MCF 10A (cell line): ENCODE measurements at places on chromosomes 3 and 15.

DNA sequence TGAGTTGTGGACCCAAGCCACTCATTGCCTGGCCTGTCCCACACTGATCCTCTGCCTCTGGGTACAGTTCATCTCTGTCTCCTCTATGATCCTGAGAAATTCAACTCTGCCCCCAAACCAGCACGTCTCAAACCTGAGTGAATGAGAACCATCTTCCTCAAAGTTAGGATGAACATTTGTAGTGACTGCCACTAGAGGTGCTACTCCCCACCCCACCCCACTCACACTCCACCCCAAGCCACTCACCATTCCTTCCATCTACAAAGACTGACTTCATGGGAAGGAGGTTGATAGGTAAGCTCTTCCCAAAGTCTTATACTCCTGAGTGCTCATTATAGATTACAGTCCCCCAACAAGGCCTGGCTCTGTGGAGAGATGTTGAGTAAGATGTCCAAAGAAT, 43.8 kb downstream of the NEK10 start:
- no peak for DNase-seq

DNA sequence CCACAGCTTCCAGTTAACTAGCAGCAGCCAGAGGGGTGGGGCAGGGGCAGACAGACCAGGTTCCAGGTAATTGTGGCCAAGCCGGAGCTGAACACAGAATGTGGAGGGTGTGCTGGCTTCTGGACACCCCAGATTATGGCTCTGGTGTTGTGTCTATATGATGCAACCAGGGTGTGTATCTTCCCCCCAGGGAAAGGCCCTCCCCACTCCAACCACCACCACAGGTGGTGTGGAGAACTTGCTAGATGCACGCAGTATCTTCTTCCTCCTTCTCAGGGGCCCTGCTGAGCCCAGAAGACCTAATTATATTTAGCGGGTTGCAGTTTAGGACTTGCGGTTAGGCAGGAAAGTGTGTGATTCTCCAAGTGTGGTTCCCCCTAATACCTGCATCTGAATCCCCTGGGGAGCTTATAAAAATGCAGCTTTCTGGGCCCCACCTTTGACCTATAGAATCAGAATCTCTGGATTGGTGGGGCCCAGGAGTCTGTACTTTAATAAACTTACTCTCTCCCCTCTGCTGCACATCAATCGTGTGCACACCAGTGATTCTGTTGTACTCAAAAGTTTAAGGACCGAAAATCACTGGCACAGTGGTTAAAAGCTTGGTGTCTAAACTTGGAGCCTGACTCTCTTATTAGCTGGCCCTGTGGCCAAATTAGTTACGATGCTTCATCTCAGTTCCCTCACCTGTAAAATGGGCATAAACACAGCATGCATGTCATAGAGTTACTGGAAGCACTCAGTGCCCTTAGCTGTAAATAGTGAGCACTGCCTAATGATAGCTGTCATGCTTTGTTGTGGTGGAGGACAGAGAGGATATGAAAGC, 379.1 kb upstream of the PROK2 start:
- DNase-seq: no peak

GRCh38 chr3:36428445-36428844, 48.1 kb downstream of the STAC start:
- DNase-seq: no peak

DNA sequence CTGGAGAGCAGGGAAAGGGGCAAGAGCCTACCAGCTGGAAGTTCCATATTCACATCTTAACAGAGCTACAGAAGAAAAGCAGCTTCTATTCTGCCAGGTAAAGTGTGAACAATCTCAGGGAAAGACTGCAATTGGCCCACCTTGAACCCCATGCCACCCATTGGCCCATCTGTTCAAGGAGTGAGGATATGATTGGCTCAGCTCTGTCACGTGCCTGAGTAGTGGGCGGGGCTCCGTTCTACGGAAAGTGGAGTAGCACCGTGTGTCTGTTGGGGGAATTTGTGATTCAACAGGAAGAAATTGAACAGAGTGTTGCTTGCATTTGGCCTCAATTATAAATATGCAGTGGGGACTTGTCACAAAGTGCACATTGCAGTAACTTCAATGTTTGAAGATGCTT, 81.8 kb downstream of the MINAR1 start:
- DNase-seq: no peak

DNA sequence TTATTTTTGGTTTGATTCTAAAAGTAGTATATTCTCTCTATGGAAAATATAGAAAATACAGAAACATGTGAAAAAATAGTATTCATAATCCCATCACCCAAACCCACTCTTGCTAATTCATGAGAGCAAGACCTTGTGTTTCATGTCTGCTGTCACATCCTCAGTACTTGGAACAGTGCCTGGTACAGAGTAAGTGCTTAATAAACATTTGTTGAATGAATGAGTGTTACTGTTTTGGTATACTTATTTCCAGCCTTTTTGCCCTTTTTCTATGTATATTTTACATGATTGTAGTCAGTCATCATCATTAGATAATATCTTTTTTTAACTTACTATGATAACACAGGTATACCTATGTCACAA, 59.3 kb downstream of the IL16 start:
- DNase-seq: no peak

DNA sequence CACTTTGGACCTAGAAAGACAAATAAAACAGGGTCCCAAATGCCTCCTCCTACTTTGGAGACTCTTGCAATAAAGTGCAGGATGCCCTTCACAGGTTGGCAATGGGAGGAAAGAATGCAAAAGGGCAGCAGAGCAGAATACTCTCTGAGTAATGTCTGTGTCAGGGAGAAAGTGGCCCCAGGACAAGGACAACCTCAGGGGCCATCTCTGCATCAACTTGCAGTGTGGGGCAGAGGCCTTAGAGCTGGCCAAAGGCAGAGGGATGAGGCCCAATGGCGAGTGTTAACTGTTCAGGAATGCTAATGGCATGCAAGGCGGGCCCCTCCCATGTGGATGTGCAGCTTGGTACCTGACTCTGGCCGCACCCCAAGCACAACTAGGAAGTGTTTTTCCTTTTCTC, 8.4 kb downstream of the UPK1B start:
- DNase-seq: peak; percentile 38

GRCh38 chr3:110568246-110568645, 503.4 kb upstream of the NECTIN3 start:
- peak; percentile 77 for DNase-seq

DNA sequence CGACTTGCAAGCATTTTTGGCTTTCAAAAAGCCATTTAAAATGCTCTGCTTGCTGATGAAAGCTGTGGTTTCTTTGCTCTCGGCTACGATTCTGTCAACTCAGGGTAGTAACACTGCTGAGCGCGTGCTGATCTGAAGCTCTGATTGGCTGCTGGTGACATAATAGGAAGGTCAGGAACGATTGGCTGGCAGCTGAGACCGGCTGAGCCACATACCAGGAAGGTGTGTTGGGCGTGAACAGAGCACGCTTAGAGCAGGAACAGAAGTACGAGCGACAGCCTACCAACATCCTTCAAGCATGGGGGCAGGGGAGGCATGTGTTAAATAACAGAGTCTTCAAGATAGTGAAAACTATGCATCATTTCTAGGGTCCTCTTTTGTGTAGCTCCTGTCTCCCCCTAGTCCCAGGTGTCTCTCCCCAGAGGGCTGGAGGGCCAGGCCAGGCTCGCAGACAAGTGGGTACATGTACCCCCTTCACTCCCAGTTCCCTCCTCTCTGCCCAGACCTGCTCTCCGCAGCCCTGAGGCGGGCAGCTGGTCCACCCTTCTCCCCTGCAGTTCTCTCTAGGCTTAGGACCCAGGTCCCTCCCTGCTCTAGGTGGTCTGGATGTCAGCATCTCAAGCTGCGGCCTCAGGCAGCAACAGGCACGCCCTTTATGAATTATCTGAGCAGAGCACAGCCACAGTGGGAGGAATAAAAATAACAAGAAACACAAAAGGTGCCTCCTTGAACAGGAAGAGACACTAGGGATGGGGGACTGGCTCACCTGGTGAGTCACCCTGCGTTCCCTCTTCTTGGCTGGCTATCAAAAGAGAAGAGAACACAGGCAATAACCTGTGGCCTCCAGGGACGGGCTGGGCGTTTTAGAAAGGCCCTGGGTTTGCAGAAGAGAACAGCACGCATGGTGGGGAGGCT, 76.0 kb downstream of the TAMM41 start:
- peak; percentile 94 for DNase-seq

- no peak for DNase-seq
Observed at GRCh38 chr3:107939691-107940442, 151.0 kb downstream of the CD47 start.

- DNase-seq: no peak
Observed at GRCh38 chr3:4008205-4008604, 209.0 kb downstream of the LRRN1 start.

- no peak for DNase-seq
Observed at GRCh38 chr15:39216816-39217215, 364.1 kb upstream of the THBS1 start.

GRCh38 chr3:56904552-56905215, 102.9 kb upstream of the ARHGEF3 start:
- DNase-seq: no peak

- no peak for DNase-seq
Observed at GRCh38 chr3:128914966-128915645, 35.7 kb downstream of the ACAD9 start.

DNA sequence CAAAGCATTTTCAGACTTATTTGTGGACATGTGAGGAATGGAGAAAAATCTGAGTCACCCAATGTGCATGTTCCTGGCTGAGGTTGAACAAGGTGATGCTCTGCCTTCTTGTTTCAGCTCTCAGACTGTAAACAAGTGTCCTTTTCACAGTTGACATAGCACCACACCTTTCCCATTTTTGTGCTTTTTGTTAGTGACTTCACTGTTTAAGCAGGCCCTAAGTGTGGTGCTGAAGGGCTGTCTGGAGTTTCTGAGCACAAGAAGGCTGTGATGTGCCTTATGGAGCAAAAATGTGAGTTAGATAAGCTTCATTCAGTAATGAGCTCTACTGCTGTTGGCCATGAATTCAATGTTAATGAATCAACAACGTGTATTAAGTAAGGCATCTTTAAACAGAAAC, 20.4 kb downstream of the ABI3BP start:
- no peak for DNase-seq

DNA sequence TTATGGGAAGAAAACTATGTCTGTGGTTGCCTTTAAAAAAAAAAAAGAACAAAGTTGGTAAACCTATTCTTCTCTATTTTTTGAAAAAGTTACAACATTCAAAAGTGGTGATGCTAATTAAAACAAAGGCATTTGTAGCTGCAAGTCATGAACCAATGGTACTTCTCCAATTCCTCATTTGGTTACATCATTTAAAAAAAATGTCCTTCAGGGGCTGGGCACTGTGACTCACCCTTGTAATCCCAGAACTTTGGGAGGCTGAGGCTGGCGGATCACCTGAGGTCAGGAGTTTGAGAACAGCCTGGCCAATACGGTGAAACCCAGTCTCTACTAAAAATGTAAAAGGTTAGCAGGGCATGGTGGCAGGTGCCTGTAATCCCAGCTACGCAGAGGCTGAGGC, 574.6 kb downstream of the VGLL3 start:
- peak; percentile 24 for DNase-seq

GRCh38 chr15:74252291-74252690, 16.2 kb downstream of the CCDC33 start:
- DNase-seq: no peak

- DNase-seq: no peak
Observed at GRCh38 chr3:73273341-73273740, 211.9 kb downstream of the EBLN2 start.

- DNase-seq: no peak
Observed at GRCh38 chr3:114623420-114624046, 329.7 kb downstream of the TIGIT start.

- no peak for DNase-seq
Observed at GRCh38 chr3:122102191-122102935, 47.2 kb downstream of the CD86 start.

GRCh38 chr3:178851564-178851963, 220.0 kb downstream of the ZMAT3 start:
- no peak for DNase-seq

- DNase-seq: peak; percentile 63
Observed at GRCh38 chr3:194133661-194134230, 2.2 kb upstream of the HES1 start.

DNA sequence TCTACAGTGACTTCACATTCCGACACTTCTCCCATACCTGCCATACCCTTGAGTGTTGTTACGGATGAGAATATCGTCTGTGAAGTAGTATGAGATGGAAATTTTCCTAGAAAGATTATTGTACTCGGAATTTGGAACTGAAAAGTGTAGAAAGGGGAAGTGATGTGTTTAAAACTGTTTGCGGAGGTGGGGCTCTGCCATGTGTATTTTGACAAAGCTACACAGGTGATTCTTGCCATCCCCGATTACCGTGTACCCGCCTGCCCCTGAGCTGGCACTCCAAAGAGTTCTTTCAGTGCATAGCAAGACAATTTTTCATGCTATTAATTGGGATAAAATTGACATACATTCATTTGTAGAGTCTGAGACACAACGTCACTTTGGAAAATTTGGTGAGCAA, 81.7 kb downstream of the OPA1 start:
- no peak for DNase-seq

DNA sequence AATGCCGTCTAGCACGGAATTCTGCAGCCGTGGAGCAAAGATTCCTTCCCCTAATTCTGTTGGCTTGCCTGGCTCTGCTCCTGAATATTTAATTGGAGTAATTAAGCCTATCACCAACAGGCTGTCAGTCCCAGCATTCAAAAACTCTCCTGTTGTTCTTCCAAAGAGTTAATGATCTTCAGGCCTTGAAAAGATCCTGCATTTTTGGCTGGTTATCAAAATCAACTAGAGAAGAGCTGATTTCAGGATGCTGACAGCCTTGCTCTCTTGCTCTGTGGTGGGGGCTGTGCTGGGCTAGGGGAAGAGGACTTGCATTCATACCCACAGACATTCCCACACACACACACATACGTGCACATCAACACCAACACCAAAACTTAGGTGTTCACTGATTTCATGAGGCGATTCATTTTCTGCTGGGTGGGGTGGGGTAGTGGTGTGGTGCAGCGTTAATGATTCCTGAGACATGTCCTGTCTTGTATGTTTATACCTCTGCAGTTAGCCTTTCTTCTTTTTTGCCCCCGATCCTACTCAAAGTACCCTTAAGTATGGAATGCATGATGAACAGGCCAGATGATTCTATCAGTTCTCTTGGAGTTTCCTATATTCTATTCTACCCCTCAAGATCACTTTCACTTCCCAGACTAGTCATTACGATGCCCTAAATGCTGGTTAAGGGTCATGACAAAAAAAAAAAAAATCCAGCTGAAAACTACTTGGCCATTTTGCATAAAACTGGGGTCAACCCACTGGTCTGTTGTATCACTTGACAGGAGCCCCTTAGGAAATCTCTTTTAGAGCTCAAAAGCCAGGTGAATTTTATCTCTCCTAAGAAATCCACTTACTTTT, 42.3 kb downstream of the CPN2 start:
- no peak for DNase-seq

GRCh38 chr3:42712688-42713372, 10.2 kb upstream of the HHATL start:
- no peak for DNase-seq
